ENCODE measurements at places on chromosomes 11 and 22. TPM values are rescaled to one million over a fixed set of nuclear protein-coding genes. Genes with fewer than 3 reads are reported as not detected.

Gene ART5
- polyA plus RNA-seq, result 0.22 TPM

Gene PDE3B
- 0.10 TPM for polyA plus RNA-seq

Gene BTG4
- polyA plus RNA-seq, result not detected

Gene NCF4
- not detected for polyA plus RNA-seq

Gene OR51Q1
- polyA plus RNA-seq, result not detected

Gene FAM111A
- polyA plus RNA-seq, result 23.1 TPM

Gene ELFN2
- 3.8 TPM for polyA plus RNA-seq

Gene SEPTIN3
- polyA plus RNA-seq, result 0.22 TPM

Gene RPS6KB2
- polyA plus RNA-seq, result 36.0 TPM

Gene FAM181B
- polyA plus RNA-seq, result not detected

Gene L3MBTL2
- polyA plus RNA-seq, result 19.8 TPM

Gene GP1BB
- 0.60 TPM for polyA plus RNA-seq

Gene OR8D4
- not detected for polyA plus RNA-seq

Data from AG04450 (cell line).